ENCODE measurements at places on chromosomes 1 and 21.

GRCh38 chr1:117029685-117030084 lies 28.1 kb downstream of the CD101 start:
- no peaks in the 10 kb centered on the region for H3K4me1 ChIP-seq
- H3K36me3 ChIP-seq = no peaks in the 10 kb centered on the region
- H3K27ac ChIP-seq = no peak overlapping the region
- no peak overlapping the region for H3K4me3 ChIP-seq
- no peaks in the 10 kb centered on the region for H3K27me3 ChIP-seq
- DNase-seq = no peak

- H3K36me3 ChIP-seq = no peaks in the 10 kb centered on the region
- DNase-seq = no peak
- H3K4me1 ChIP-seq = no peaks in the 10 kb centered on the region
- no peak overlapping the region for H3K27ac ChIP-seq
These were observed 22.8 kb downstream of the SYF2 start for GRCh38 chr1:25209516-25209915.

GRCh38 chr21:41219498-41220207 lies 51.7 kb downstream of the BACE2 start:
- DNase-seq = no peak
- H3K27ac ChIP-seq = no peak overlapping the region
- no peaks in the 10 kb centered on the region for H3K36me3 ChIP-seq
- no peaks in the 10 kb centered on the region for H3K27me3 ChIP-seq
- H3K4me1 ChIP-seq = no peaks in the 10 kb centered on the region

DNA sequence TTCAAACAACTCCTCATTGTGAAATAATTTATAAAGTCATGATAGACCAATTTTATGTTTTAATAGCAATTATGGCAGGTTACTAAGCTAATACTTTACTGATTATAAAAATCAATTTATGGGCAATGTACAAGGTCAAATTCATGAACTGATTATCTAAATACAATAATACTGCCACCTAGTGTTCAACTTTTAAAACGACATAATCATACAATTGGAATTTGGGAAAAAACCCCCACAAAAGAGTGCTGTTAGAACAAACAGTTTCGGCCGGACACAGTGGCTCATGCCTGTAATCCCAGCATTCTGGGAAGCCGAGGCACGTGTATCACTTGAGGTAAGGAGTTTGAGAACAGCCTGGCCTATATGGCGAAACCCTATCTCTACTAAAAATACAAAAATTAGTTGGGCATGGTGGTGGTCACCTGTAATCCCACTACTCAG lies 14.0 kb downstream of the GTF2B start:
- H3K4me3 ChIP-seq = no peak overlapping the region
- H3K27ac ChIP-seq = no peak overlapping the region
- peaks cover 12% of the 10 kb centered on the region for H3K4me1 ChIP-seq
- no peaks in the 10 kb centered on the region for H3K36me3 ChIP-seq

- H3K27me3 ChIP-seq = no peaks in the 10 kb centered on the region
- no peaks in the 10 kb centered on the region for H3K4me1 ChIP-seq
- H3K4me3 ChIP-seq = no peak overlapping the region
- H3K36me3 ChIP-seq = no peaks in the 10 kb centered on the region
- DNase-seq = no peak
These were observed 41.8 kb upstream of the ACTRT2 start for GRCh38 chr1:2979191-2980072.

DNA sequence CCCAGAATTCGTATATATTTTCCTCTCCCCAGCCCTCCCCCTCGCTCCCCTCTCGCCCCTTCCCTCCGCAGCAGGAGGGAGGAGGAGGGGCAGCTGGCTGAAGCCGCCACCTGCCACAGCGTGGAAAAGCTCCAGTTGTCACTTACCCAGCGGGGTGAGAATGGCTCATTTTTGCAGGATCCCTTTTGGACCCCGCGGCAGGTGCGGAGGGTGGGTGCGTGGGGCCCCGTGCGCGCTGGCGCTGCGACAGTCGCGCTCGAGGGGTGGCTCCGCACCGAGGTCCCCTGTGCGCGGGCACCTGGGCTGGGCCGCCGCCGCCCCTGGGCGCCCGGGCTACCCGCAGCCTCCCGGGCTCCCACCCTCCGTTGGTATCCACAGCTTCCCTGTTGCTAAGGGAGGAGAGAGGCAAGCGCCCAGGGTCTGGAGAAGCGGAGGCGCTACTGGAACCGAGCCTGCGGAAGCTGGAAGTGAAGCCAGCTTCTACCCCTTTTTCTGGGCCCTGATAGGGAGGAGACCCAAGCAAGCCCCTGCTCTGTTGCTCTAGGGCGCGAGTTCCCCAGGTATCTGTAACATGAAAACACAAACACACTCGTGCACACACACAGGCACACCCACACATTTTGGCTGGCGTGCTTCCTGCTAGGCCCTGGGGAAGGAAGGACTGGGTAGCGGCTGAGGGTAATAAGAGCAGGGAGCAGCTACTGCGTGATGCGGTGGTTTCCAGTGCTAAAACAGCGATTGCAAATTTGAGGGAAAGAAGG lies at the start of gene ERICH3:
TSS of gene ERICH3 (minus strand) at position 442 of the 761 bp plus-strand sequence. CDS start at position 169, 273 bp downstream.
- peak; percentile 12 for DNase-seq
- H3K27me3 ChIP-seq = peaks cover 29% of the 10 kb centered on the region
- no peaks in the 10 kb centered on the region for H3K36me3 ChIP-seq

DNA sequence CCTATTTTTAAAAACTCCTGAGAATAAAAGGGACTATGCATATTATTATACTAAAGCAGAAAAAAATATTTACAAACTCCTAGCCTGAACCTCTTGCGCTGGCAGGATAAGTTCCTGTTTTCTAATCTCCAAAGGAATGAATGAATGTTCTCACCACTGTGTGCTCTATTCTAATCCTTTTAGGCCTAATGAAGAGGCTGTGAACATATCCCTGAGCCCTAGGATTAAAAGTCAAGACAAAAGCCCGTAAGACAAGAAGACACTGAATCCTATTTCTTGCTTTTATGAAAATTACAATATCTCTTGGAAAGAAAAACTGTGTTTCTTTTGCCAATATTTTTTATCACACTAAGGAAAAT lies 317.5 kb downstream of the HHAT start:
- DNase-seq = peak; percentile 28
- no peak overlapping the region for H3K4me3 ChIP-seq
- H3K4me1 ChIP-seq = peaks cover 28% of the 10 kb centered on the region
- no peaks in the 10 kb centered on the region for H3K36me3 ChIP-seq
- H3K27ac ChIP-seq = no peak overlapping the region

GRCh38 chr1:3226701-3227350 lies 157.8 kb downstream of the PRDM16 start:
- no peak for DNase-seq
- H3K27ac ChIP-seq = no peak overlapping the region
- H3K4me1 ChIP-seq = no peaks in the 10 kb centered on the region
- no peak overlapping the region for H3K4me3 ChIP-seq
- no peaks in the 10 kb centered on the region for H3K36me3 ChIP-seq

DNA sequence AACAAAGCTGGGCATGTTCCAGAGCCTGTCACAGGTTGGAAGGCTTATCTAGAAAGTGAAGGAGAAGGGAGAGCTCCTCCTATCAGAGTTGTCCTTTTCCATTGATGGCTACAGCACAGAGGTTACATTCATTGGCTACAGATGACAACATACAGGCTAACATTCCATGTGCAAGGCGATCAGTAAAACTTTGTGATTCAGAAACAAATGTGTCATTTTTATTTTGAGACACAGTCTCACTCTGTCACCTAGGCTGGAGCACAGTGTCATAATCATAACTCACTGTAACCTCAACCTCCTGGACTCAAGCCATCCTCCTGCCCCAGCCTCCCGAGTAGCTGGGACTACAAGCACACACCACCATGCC lies 32.6 kb downstream of the TRIM67 start:
- no peaks in the 10 kb centered on the region for H3K4me1 ChIP-seq
- no peak overlapping the region for H3K4me3 ChIP-seq
- no peak for DNase-seq
- H3K27me3 ChIP-seq = no peaks in the 10 kb centered on the region
- H3K27ac ChIP-seq = no peak overlapping the region
- H3K36me3 ChIP-seq = no peaks in the 10 kb centered on the region

GRCh38 chr1:112711670-112712069 lies 3.5 kb downstream of the PPM1J start:
- H3K4me1 ChIP-seq = peaks cover 19% of the 10 kb centered on the region
- DNase-seq = no peak
- H3K27me3 ChIP-seq = peaks cover 12% of the 10 kb centered on the region
- H3K27ac ChIP-seq = no peak overlapping the region
- H3K36me3 ChIP-seq = no peaks in the 10 kb centered on the region
- H3K4me3 ChIP-seq = no peak overlapping the region

- H3K27me3 ChIP-seq = no peaks in the 10 kb centered on the region
- no peaks in the 10 kb centered on the region for H3K4me1 ChIP-seq
- no peaks in the 10 kb centered on the region for H3K36me3 ChIP-seq
- H3K4me3 ChIP-seq = no peak overlapping the region
These were observed 263.4 kb downstream of the OLFM3 start for GRCh38 chr1:101733340-101733739.

- no peak overlapping the region for H3K4me3 ChIP-seq
- H3K27me3 ChIP-seq = peaks cover 43% of the 10 kb centered on the region
- H3K4me1 ChIP-seq = no peaks in the 10 kb centered on the region
- no peaks in the 10 kb centered on the region for H3K36me3 ChIP-seq
- H3K27ac ChIP-seq = no peak overlapping the region
- DNase-seq = no peak
These were observed 283.8 kb downstream of the CACNA1E start for GRCh38 chr1:181767001-181767708.

GRCh38 chr1:172292840-172293239 lies 127.6 kb upstream of the C1orf105 start:
- H3K36me3 ChIP-seq = no peaks in the 10 kb centered on the region
- H3K27me3 ChIP-seq = no peaks in the 10 kb centered on the region
- H3K4me3 ChIP-seq = no peak overlapping the region

GRCh38 chr1:55064071-55064581 lies 24.8 kb downstream of the PCSK9 start:
- H3K27ac ChIP-seq = no peak overlapping the region
- peaks cover 60% of the 10 kb centered on the region for H3K36me3 ChIP-seq
- no peaks in the 10 kb centered on the region for H3K4me1 ChIP-seq
- H3K4me3 ChIP-seq = no peak overlapping the region

DNA sequence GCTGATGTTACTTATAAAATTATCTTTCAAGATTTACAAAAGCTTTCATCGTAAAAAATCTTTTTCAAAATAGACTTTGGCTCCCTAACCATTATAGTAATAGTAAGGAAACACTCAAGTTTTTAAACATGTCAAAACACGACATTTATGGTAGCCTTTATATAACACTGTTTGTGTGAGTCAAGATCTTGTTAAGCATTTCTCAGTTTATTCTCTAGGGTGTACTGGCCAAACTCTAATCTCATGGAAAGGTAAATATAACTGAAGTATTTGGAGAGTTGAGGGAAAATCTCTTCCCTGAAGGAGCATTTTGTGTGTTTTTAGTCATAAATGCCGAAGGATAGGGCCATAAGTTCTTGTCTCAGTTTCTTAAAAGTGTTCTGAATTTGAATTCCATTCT lies 790.9 kb upstream of the NCAM2 start:
- no peaks in the 10 kb centered on the region for H3K4me1 ChIP-seq
- H3K4me3 ChIP-seq = no peak overlapping the region
- DNase-seq = no peak
- H3K36me3 ChIP-seq = no peaks in the 10 kb centered on the region

DNA sequence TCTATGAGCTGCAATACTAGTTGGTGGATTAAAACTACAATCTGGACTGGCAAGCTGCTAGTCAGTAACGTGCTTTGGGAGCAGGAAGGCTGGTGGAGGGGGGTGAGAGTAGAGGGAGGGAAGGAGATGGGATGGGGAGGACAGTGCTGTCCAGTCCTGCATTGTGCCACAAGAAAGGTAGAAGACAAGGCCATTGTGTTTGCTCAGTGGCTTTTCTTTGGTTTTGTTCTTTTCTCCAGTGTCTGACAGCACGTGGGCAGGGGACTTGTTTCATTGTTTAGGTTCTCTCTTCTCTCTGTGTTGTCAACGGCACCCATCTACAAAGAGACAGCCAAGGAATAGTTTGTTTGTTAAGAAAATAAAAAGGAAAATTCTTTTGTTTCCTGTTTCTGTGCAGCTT lies 362.8 kb upstream of the PLXNA2 start:
- H3K4me1 ChIP-seq = no peaks in the 10 kb centered on the region
- H3K4me3 ChIP-seq = no peak overlapping the region
- H3K27me3 ChIP-seq = peaks cover 4% of the 10 kb centered on the region
- DNase-seq = no peak

GRCh38 chr1:234397732-234398131 lies 24.5 kb downstream of the COA6 start:
- H3K4me1 ChIP-seq = no peaks in the 10 kb centered on the region
- DNase-seq = no peak
- no peak overlapping the region for H3K4me3 ChIP-seq
- no peak overlapping the region for H3K27ac ChIP-seq

GRCh38 chr1:178495158-178495557 lies 1.6 kb downstream of the CLEC20A start:
- DNase-seq = no peak
- H3K4me1 ChIP-seq = no peaks in the 10 kb centered on the region
- no peak overlapping the region for H3K27ac ChIP-seq

DNA sequence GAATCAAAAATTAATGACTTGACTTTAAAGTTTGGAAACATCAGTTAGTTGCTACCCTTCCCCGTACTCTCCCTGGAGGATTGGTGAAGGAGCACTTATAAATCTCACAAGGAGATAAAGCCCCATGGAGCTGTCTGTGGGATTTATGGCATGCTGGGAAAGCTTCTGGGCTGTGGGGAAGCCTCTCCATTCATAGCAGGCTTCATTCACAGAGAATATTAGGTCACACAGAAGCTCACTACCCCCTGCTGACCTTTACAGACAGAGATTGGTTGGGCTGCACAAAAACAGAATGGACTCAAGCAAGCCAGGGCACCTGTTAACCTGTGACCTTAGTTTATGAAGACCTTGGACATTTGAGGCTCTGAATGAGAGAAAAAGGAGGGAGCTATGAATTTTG lies 32.1 kb downstream of the RGL1 start:
- peaks cover 87% of the 10 kb centered on the region for H3K4me1 ChIP-seq
- H3K27me3 ChIP-seq = no peaks in the 10 kb centered on the region
- peaks cover 11% of the 10 kb centered on the region for H3K36me3 ChIP-seq
- DNase-seq = peak; percentile 91
- peak overlapping the region; percentile 32 for H3K27ac ChIP-seq
- no peak overlapping the region for H3K4me3 ChIP-seq

- H3K36me3 ChIP-seq = peaks cover 18% of the 10 kb centered on the region
- H3K4me1 ChIP-seq = peaks cover 36% of the 10 kb centered on the region
- H3K4me3 ChIP-seq = no peak overlapping the region
- no peaks in the 10 kb centered on the region for H3K27me3 ChIP-seq
- H3K27ac ChIP-seq = no peak overlapping the region
These were observed 10.8 kb downstream of the PIGP start for GRCh38 chr21:37061926-37062592.

- DNase-seq = no peak
- H3K27me3 ChIP-seq = no peaks in the 10 kb centered on the region
- H3K4me3 ChIP-seq = no peak overlapping the region
- no peaks in the 10 kb centered on the region for H3K36me3 ChIP-seq
- no peak overlapping the region for H3K27ac ChIP-seq
- H3K4me1 ChIP-seq = no peaks in the 10 kb centered on the region
These were observed 20.2 kb upstream of the TCEA3 start for GRCh38 chr1:23444596-23445390.

GRCh38 chr1:206905295-206906164 lies 8.3 kb downstream of the IL24 start:
- H3K36me3 ChIP-seq = no peaks in the 10 kb centered on the region
- no peaks in the 10 kb centered on the region for H3K4me1 ChIP-seq
- peaks cover 25% of the 10 kb centered on the region for H3K27me3 ChIP-seq
- peak; percentile 79 for DNase-seq
- H3K27ac ChIP-seq = peak overlapping the region; percentile 21
- H3K4me3 ChIP-seq = no peak overlapping the region

- H3K4me3 ChIP-seq = no peak overlapping the region
- no peaks in the 10 kb centered on the region for H3K4me1 ChIP-seq
- no peak overlapping the region for H3K27ac ChIP-seq
- no peaks in the 10 kb centered on the region for H3K36me3 ChIP-seq
- DNase-seq = no peak
These were observed 7.1 kb upstream of the THEM5 start for GRCh38 chr1:151860504-151861187.
